CD8-positive, alpha-beta memory T cell (primary cell): ENCODE measurements at places on chromosomes 11 and 22.

DNA sequence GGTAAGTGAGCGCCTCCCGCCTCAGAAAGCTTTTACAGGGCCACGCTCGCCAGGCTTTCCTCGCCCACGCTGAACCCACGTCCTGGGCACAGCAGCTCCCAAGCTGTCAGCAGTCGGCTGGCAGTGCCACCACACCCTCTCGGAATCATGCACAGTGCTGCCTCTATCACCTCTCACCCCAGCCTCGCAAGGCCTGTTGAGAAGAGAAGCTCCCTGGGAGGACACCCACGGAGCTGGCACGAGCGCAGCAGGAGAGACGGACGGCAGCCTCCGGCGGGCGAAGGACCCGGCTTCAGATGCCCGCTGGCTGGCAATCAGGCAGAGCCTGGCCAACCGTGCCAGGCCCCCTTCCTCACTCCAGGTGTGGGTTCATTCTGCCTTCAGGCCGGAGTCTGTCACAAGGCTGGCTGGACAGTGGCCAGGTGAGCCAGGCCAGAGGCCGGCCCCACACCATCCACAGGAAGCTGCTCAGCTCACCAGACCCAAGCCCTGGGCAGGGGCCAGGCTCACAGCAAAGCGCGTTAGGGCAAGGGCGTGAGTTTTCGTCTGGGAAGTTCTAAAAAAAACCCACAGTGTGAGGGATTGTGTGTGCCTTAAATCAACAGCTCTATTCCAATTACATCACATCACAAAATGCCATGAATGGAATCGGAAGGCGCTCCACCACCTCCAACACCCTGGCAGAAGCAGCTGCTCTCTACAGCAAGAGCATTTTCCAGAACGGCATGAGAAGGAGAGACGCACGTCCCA, 33.2 kb downstream of the TOLLIP start:
- DNase-seq: no peak

- DNase-seq: no peak
Measured at GRCh38 chr11:118763041-118763440, 27.9 kb downstream of the DDX6 start.

GRCh38 chr11:34601085-34601444, 19.8 kb upstream of the EHF start:
- no peak for DNase-seq

DNA sequence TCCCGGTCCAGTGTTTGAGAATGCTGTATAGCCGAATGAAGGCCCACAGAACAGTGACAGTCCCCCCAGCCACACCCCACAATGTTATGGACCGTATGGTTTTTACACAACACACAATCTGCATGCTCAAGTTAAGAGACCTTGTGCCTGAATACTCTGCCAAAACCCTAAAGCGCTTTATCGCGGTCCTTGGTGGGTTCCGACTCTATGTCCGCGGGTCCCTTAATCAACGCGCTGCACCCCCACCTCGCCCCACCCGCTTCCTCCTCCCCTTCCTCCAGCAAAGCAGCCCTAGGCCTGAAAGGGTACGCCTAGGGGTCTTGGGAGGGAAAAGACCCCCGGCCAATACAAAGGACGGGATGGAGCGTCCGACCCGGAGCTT, 442 bp downstream of the COPB1 start:
- peak; percentile 36 for DNase-seq

- no peak for DNase-seq
Measured at GRCh38 chr22:42371501-42371900, 60.7 kb downstream of the NFAM1 start.

DNA sequence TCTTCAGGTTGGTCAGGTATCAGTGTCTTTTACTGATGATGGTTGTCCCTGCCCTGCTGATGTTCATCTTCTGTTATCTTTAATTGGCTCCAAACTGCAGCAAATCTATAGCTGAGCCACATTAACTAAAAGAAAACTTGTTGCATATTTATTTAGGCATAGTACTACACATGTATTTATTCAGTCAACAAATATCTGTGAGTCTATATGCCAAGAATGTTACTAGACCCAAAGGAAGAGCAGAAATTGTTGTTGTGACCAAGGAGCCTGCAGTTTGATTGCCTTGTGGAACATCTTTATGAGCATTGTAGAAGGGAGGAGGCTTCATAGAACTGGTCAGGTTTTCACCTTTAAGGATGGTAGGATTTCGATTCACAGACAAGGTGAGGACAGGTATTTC, 10.1 kb downstream of the BMAL1 start:
- DNase-seq: no peak
